ENCODE measurements at places on chromosomes 1 and 21.
A peak's percentile ranks its signal among the peaks of the same experiment; 100 is the strongest.

DNA sequence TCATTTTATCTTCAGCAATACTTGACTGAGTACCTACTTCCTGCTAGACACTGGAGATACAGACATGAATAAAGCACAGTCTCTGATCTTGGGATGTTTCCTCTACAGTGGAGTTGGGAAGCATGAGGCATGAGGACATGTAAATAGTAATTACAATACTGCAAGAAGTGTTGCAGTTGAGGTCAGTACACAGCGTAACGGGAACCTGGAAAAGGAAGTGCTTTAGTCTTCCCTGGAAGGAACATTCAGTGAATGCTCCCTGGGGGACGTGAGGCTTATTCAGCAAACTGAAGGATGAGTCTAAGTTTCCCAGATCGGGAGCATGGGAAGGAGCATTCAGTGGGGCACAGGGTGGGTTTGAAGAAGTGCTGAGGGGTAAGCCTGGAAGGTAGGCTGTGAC is 112.4 kb downstream of the PIK3R3 start:
- no peak for DNase-seq

GRCh38 chr21:38286739-38287471 is 30.1 kb downstream of the KCNJ15 start:
- no peak for DNase-seq

DNA sequence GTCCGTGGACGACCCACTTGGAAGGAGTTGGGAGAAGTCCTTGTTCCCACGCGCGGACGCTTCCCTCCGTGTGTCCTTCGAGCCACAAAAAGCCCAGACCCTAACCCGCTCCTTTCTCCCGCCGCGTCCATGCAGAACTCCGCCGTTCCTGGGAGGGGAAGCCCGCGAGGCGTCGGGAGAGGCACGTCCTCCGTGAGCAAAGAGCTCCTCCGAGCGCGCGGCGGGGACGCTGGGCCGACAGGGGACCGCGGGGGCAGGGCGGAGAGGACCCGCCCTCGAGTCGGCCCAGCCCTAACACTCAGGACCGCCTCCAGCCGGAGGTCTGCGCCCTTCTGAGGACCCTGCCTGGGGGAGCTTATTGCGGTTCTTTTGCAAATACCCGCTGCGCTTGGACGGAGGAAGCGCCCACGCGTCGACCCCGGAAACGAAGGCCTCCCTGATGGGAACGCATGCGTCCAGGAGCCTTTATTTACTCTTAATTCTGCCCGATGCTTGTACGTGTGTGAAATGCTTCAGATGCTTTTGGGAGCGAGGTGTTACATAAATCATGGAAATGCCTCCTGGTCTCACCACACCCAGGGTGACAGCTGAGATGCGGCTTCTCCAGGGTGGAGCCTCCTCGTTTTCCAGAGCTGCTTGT is 32.4 kb downstream of the PRMT2 start:
- no peak for DNase-seq

GRCh38 chr1:210298936-210299335 is 29.8 kb upstream of the HHAT start:
- DNase-seq = no peak

DNA sequence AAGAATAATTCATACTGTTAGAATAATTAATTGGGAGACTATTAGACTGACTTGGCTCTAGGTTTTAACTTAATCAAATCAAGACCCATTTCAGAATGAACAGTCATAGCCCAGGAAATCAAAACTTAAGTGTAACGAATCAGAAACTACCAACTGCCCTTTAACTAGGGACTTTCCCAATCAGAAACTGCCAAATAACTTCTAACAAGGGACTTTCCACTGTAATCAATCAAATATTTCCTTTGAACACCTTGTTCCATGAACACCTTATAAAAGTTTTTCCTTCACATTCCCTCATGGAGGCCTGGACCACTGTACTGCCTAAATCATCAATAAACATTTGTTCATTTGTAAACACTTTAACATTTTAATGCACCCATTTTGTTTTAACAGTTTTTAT is 1054.7 kb upstream of the TMPRSS15 start:
- DNase-seq = no peak

- DNase-seq = peak; percentile 1
Measured at GRCh38 chr1:203091761-203092330, 6.0 kb upstream of the MYOG start.

GRCh38 chr21:35410656-35411055 is 361.6 kb upstream of the RUNX1 start:
- DNase-seq = no peak

DNA sequence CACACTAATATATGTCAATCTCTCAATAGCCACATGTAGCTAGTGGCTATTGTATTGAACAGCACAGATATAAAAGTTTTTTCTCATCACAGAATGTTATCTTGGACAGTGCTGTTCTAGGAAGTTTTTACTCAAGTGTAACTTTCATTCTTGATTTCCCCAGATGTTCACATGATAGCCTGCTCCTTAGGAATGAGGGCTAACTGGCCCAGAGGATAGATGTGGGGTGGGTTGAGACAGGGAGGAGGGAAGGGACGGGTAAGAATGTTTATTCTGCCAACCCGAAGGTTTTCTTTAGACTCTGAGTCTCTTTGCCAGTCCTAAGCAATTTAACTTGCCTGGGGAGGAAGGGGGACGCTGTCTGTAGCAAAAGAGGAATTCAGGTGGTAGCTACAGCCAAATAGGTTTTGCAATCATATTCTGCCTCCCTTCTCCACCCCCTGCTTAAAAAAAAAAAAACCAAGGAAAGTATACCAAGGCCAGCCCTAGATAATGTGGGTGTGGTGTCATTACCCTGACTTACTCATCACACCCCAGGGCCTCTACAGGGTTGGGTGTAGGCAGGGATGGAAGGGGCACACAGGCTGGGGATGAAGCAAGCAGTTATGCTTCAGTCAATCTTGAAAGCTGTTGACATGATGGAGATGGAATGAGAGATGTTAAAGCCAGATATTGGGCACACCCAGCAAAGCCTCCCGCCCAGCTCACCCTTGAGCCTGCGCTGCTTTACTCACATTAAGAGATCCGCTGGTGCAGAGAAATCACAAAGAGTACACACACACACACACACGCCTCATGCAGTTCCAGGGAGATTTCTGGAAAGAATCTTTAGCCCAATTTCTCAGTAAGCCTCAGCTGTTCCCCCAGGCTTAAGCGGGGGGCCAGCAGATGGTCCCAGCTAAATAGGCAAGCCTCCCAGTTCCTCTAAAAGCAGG is 59.9 kb downstream of the PLXNA2 start:
- DNase-seq = no peak

DNA sequence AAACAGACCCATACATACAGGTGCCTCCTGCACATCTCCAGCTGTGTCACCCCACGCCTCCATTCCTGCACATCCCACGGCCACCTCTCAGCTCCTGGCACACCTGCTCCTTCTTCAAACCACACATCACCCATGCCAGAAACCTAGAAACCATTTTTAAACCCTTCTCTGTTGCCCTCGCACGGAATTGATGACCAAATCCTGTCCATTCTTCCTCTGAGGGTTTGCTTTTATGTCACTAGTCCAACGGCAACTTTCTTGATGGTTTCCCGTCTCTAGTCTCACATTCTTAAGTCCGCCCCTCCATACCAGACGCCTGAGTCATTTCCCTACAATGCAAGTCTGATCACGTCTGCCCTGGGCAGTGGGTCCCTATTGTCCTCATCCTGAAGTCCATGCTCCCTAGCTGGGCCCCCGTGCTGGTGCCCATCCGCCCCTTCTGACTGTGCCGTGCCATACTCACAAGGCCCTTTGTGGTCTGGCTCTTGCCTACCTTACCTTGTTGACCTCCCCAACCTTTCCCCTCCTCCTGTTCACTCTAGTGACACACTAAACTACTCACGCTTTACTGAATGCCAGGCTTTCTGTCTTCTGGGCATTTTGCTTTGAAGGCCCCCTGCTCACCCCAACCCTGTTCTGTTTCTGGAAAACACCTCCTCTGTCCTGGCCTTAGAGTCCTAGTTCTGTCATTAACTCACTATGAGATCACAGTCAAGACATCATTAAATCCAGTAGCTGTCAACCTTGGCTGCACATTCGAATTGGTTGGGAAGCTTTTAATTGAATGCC is 17.6 kb downstream of the SLC2A1 start:
- no peak for DNase-seq

GRCh38 chr1:228096416-228097332 is 6.5 kb downstream of the C1orf35 start:
- no peak for DNase-seq

GRCh38 chr1:108125312-108126138 is 74.6 kb downstream of the SLC25A24 start:
- DNase-seq = peak; percentile 76

GRCh38 chr1:198830412-198830811 is 191.6 kb downstream of the PTPRC start:
- no peak for DNase-seq

- DNase-seq = no peak
Measured at GRCh38 chr1:1460540-1461130, 10.9 kb upstream of the ATAD3B start.

DNA sequence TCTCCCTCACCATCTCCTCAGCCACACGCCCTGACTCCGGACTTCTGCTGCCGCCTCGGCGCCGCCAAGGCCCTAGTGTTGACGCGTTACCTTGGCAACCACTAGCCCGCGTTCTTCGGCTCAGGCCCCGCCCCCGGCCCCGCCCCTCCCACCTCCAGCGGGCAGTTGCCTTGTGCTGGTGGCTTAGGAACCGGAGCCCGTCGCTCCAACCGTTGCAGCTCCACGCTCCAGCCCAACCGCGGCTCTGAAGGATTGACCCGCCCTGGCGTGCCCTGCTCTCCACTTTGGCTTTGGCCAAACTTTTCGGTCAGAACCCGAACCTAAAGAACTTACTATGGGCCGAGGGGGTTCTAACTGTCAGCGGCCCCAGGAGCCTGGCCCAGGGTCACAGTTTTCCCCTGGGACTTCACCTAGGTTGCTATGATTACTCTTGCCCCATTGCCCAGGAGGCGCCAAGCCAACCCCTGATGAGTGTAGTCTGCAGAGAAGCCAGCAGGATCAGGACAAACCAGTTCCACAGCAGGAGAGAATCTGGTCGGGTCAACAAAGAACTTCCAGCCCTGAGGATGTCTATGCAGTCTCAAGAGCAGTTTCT is at the start of gene CFAP45:
TSS of gene CFAP45 (minus strand) at position 80 of the 595 bp plus-strand sequence. CDS start at position 13, 67 bp downstream.
- peak; percentile 28 for DNase-seq

- DNase-seq = peak; percentile 48
Measured at GRCh38 chr21:43645136-43645891, 14.0 kb downstream of the HSF2BP start.

GRCh38 chr1:224922404-224923164 is 6.9 kb upstream of the DNAH14 start:
- DNase-seq = no peak

DNA sequence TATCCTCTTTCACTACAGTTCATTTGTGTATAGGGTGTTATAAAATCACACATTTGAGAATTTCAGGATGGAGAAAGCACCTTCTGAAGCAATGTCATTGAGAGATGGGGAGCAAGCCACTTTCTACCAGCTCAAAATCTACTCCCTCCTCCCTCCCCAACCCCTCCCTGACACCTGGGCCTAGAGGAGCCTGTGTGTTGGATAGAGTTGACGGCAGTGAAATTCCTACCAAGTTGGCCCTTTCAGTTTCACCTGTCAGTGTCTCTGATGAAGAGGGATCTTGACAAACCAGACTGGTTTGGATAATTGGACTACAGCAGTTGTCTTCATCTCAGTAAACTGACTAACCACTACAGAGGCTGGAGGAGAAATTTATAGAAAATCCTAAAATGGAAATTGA is 125.0 kb upstream of the HOOK1 start:
- no peak for DNase-seq

GRCh38 chr1:88917321-88918025 is 26.1 kb upstream of the GTF2B start:
- DNase-seq = no peak

- no peak for DNase-seq
Measured at GRCh38 chr1:12057382-12057781, 5.7 kb upstream of the TNFRSF8 start.

- no peak for DNase-seq
Measured at GRCh38 chr1:108785264-108785663, 38.8 kb downstream of the STXBP3 start.

GRCh38 chr1:10679496-10680220 is 116.8 kb downstream of the CASZ1 start:
- DNase-seq = no peak

- DNase-seq = no peak
Measured at GRCh38 chr1:21663248-21663950, 5.8 kb downstream of the RAP1GAP start.

DNA sequence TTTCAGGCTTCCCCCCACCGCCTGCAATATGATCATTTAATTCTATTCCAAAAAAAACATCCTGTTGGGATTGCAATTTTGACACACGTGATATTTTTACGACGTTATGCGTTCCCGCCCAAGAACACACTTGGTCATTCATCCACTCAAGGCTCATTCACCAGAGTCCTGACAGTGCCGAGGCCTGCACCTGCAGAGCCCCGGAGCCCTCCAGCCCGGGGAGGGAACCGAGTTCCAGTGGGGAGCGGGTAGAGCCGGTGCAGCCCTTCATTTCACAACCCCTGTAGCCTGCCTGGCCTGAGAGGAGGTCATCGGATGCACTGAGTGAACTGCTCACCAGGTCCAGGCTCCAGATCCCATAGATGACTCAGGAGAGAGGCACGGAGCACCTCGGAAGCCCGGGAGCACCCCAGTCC is 156.0 kb upstream of the BACE2 start:
- DNase-seq = no peak

DNA sequence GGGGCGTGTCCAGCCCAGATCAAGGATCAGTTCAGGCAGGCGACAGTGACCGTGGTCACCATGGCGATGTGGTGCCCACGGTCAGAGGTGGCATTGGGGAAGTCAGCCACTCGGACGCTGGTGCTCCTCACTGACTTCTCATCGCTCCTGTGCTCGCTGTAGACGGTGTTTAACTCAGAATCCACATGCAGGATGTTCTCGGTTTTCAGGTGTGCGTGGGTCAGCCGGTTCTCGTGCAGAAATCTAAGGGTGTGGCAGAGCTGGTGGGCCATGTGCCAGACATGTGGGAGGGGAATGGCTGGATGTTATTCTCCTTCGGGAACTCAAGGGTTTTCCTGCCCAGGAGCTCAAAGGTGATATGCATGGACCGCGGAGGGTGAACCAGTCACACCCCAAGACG is 11.7 kb downstream of the OR2AJ1 start:
- no peak for DNase-seq

- DNase-seq = peak; percentile 28
Measured at GRCh38 chr21:34510148-34511142, 1.6 kb downstream of the KCNE1 start.

DNA sequence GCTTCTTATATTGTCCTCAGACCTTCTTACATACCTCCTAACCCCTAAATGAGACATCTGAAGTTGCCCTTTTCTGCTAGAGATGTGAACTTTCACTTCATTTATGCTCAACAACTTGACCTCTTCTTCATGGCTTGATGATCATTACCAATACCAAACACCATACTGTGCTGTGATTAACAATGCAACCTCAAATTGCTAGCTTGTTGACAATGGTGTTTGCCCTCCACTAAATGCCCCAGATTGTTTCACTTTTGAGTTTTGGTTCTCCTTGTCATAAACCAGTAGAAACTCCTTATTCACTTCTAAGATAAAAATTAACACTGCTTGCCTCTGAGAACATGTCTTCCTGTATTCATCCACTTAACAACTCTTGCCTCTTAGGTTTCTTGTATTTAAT is 5.6 kb downstream of the JAK1 start:
- DNase-seq = no peak

Data from activated CD4-positive, alpha-beta T cell treated with anti-CD3 and anti-CD28 coated beads, Interleukin-2, amount 10 ng/mL, durations not matched to agents 7 days and 5 days (primary cell).